NAMALWA (cell line): ENCODE measurements at places on chromosomes 12 and 14.

- DNase-seq: no peak
Observed at GRCh38 chr12:69354556-69355187, 4.9 kb upstream of the YEATS4 start.

DNA sequence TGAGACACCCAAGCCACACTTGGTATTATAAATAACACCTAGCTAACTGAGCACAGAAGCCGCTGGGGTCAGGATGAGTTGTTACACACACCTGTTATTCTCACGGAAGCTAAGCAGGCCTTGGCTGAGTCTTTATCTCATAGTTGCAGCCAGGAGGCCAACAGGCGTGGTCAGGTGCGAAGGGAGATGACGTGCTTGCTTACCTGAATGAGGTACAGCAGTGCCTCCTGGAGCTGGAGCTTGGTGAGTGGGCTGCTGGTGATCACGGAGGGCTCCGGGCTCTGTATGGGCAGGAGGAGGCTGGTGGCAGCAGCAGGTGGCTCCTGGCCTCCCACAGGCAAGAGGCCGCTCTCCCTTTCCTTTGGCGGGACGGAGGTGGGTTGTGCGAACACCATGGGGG is 30.4 kb upstream of the CACNA2D4 start:
- DNase-seq: no peak

GRCh38 chr12:104568935-104569334 is 112.2 kb downstream of the CHST11 start:
- no peak for DNase-seq

DNA sequence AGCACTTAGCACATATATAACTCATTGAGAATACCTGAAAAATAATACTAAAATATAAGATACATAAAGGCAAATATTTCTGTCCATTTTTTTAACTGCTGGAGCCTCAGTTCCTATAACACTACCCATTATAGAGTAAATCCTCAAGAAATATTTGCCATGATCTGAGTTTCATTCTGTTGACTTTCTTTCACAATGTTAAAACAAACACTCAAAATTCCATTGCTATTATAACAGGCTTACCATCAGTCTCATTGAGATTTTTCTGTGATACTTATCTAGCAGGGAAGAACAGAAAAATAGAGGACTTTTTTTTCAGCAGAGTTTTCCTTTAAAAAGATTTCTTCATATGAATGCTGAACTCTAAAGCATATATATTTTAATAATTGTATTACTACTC is 24.5 kb downstream of the LMO3 start:
- DNase-seq: no peak

DNA sequence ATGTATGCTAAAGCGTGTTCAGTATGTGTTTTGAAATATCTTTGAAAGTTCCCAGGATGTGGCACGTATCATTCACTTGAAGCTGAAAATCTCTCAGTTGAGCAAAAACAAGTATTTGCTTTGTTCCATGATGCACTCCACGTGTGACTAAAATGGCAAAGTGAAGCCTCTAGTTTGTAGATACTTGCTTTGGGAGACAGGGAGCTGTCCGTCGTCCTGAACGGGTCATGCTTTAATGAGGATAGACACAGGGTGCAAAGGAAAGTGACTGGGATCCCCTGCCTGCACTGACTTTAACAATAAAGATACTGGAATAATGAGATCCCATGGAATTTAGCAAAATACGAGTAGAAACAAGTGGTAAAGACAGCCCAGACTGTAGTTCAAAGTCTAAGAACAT is 991.4 kb downstream of the NRXN3 start:
- no peak for DNase-seq

- no peak for DNase-seq
Observed at GRCh38 chr14:70096866-70097265, 91.9 kb downstream of the SLC8A3 start.

- no peak for DNase-seq
Observed at GRCh38 chr12:90327793-90328743, 619.4 kb upstream of the ATP2B1 start.

DNA sequence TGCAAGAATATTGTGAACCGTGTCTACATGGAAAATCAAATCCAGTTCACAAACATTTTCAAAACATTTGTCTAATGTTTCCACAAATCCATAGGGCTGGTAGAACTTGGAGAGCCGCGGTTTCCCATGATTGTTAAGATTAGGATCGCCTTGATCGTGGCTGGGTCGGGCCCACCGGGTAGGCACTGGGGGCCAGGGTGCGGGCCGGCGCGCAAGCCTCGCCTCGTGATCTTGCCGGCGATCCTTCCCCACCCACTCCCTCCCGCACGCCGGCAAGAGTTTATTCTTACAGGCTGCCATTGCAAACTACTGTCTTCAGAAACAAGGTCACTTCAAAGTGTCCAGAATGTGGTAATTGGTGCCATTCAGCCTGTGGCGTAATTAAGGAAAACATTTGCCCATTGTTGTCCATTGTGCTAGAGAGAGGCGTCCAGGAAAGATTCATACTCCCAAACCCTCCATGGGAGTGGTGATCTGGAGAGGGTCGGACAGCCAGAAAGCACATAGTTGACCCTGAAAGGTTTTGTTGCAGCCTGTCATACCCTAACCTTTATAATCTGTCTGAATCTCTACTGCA is 95.5 kb downstream of the BORCS5 start:
- no peak for DNase-seq

DNA sequence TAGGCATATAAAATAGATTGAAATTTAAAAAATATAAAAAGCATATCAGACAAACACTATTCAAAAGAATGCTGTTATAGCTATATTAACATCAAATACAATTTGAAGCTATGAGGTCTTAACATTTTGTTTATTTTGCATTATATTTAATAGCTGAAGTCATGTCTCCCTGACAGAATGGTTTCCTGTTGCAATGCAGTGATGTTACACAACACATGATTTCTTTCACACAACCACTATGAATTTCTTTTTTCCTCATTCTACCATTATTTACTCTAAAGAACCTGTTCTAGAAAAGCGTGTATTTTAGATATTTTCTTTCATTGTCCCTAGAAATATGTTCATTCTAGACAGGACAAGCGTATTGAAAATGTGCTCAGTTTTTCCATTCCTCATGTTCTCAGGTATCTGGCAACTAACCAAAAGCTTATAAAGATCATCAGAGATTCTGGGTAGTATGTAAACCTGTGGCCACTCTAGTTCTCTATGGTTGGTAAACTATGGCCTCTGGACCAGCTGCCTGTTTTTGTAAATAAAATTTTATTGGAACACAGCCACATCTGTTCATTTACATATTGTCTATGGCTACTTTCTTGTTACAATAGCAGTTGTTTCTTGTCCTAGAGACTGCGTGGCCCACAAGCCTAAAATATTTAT is 183.8 kb downstream of the FOXA1 start:
- no peak for DNase-seq

DNA sequence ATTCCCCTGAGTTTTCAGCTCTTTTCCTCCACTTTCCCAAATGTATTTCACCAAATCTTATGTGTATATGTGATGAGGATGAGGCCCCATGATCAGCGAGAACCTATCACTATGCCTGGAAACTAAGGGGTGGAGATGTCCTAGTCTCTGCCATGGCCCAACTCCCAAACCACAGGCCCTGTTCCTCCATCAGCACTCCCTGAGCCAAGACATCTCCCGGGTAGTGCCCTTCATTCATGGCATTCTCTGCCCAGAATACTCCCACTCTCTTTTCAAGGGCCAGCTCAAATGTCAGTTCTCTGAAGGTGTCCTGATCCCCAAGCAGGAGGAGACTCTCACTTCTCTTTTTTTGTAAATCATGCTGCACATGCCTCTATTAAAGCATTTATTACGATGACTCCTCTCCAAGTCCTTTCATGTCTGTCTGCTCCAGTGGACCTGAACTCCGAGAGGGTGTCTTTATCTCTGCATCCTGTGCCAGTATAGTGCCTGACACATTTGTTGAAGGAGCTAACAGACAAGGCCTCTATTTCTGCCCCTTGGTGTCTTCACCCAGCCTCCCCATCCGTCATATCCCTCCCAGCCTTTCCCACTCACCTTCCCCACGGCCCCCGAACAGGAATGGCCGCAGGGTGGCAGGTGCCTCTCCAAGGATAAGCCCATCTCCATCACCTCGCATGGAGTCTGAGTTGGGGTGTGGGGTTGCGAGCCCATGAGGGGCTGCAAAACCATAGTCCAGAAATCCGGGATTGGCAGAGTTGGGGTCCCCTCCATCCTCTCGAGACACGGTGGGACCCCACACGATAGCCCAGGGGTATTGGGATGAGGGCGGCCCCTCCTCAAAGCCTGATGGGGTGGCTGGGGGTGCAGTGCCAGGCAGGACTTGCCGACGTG is 3.7 kb downstream of the PIANP start:
- peak; percentile 97 for DNase-seq

- no peak for DNase-seq
Observed at GRCh38 chr12:67382241-67382871, 113.2 kb downstream of the CAND1 start.

- DNase-seq: no peak
Observed at GRCh38 chr14:94770251-94770749, 387 bp upstream of the GSC start.

GRCh38 chr12:105072888-105073488 is 11.3 kb downstream of the ALDH1L2 start:
- DNase-seq: peak; percentile 9

GRCh38 chr14:72573725-72574417 is 320.0 kb downstream of the DPF3 start:
- no peak for DNase-seq

DNA sequence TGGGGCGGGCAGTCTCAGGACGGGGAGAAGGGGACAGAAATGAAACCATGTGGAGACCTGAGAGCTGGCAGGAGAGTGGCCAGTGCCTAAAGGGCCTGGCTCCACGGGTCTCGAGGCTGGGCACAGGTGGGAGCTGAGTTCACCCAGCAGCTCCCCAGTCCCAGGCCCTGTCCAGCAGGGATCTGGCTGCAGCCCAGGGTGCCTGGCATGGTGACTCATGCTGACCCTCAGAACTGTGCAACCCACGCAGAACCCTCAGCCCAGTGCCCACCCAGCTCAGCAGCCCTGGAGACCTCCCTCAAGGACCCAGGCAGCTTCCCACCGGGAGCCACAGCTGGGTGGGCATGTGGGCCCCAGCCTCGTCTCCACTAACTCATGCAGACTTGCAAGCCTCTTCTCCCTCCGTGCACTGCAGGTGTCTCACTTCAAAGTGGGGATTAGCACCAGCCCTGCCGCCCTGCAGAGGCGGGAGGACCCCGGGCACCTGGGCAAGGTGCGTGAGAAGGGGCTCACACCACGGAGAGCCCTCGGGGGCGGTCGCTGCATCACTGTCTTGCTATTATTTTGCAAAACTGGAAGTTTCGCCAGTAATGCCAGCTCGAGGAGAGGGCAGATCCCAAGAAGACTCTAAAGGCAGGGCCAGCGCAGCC is 46.3 kb downstream of the CCNK start:
- no peak for DNase-seq

GRCh38 chr14:78927261-78927660 is 757.1 kb downstream of the NRXN3 start:
- no peak for DNase-seq

DNA sequence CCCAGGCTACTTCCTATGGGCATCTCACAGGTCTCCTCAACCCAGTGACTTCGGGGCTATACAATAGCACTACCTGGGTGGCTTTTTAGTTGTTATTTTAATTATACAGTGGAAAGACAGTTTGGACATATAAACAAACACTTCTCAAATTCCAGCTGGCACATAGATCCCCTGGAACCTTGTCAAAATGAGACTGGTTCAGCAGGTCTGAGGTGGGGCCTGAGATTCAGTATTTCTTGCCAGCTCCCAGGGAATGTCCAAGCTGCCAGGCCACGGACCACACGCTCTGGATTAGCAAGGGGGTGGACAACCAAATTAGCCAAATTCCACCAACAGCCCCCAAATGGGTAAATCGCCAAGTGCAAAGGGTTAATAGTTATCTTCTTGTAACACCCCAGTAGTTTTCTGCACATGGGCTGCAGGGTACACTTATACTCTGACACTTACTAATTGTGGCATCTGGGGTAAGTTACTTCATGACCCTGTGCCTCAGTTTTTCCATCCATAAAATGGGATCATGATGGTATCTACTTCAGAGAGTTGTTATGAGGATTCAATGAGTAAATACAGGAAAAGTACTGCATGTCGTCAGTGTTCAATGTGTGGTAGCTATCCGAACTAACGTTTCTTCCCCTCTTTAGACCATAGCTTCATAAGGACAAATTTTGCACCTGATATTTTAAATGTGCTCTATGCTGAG is 789.4 kb upstream of the TBX3 start:
- DNase-seq: no peak

GRCh38 chr12:53735-54730 is 12.5 kb upstream of the IQSEC3 start:
- DNase-seq: no peak
